Panc1 (cell line): ENCODE measurements at places on chromosomes 13 and 19.

DNA sequence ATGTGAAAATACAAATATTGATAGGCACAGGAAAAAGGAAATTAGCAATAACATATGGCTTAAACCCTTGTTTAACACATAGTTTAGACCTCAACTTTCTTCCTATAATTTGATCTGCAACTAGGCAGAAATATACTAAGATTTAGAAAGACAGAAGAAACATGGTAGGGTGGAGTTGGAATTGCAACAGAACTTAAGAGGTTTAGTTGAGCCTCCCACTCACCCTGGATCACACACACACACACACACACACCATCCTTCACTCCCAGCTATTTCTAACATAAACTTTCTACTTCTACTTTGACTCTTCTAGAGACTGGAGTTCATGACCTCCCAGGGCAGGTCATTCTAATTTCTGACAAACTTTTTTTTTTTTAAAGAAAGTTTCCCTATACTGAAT, 47.4 kb downstream of the FLT3 start:
- H3K27me3 ChIP-seq, result peaks cover 16% of the 10 kb centered on the region
- no peaks in the 10 kb centered on the region for H3K4me1 ChIP-seq
- H3K4me3 ChIP-seq, result no peak overlapping the region
- no peak for DNase-seq

GRCh38 chr19:16571822-16572331, 338 bp downstream of the SLC35E1 start:
- peak overlapping the region; percentile 93 for H3K4me3 ChIP-seq
- no peak for DNase-seq

GRCh38 chr13:61128850-61129645, 286.6 kb downstream of the PCDH20 start:
- H3K36me3 ChIP-seq, result no peaks in the 10 kb centered on the region
- H3K4me3 ChIP-seq, result no peak overlapping the region
- no peaks in the 10 kb centered on the region for H3K27me3 ChIP-seq
- no peak overlapping the region for H3K27ac ChIP-seq
- H3K4me1 ChIP-seq, result no peaks in the 10 kb centered on the region
- DNase-seq, result no peak

- no peak overlapping the region for H3K27ac ChIP-seq
- no peaks in the 10 kb centered on the region for H3K36me3 ChIP-seq
- H3K4me1 ChIP-seq, result no peaks in the 10 kb centered on the region
- DNase-seq, result no peak
- H3K4me3 ChIP-seq, result peak overlapping the region; percentile 13; the same call in 1 of the 2 replicates
These were observed 10.1 kb upstream of the ZNF358 start for GRCh38 chr19:7505682-7506384.

GRCh38 chr13:34303346-34303745, 485.4 kb downstream of the RFC3 start:
- no peak for DNase-seq
- H3K27me3 ChIP-seq, result no peaks in the 10 kb centered on the region
- H3K27ac ChIP-seq, result no peak overlapping the region

- no peaks in the 10 kb centered on the region for H3K4me1 ChIP-seq
- H3K36me3 ChIP-seq, result no peaks in the 10 kb centered on the region; the same call in 1 of the 2 replicates
- H3K27me3 ChIP-seq, result no peaks in the 10 kb centered on the region
- no peak for DNase-seq
- H3K27ac ChIP-seq, result no peak overlapping the region
- H3K4me3 ChIP-seq, result no peak overlapping the region
These were observed 541.4 kb upstream of the MIR17HG start for GRCh38 chr13:90806016-90806615.

DNA sequence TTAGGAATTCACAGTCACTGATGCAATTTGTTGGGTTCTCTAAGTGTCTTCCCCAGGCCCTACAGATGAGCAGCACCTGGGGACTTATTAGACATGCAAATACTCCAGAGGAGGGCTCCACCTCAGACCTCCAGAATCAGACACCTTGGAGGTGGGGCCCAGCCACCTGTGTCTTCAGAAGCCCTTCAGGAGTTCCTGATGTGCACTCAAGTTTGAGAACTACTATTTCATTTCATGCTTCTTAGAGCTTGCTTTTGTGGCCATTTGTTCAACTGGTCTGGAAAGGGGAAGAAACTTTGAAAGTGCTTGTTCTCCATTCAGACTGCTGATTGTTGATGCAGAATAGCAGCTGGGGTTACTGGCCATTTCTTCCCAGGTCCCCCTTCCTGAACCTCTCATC, 472.0 kb downstream of the COG6 start:
- H3K4me3 ChIP-seq, result no peak overlapping the region
- DNase-seq, result no peak
- H3K27me3 ChIP-seq, result no peaks in the 10 kb centered on the region
- no peak overlapping the region for H3K27ac ChIP-seq

DNA sequence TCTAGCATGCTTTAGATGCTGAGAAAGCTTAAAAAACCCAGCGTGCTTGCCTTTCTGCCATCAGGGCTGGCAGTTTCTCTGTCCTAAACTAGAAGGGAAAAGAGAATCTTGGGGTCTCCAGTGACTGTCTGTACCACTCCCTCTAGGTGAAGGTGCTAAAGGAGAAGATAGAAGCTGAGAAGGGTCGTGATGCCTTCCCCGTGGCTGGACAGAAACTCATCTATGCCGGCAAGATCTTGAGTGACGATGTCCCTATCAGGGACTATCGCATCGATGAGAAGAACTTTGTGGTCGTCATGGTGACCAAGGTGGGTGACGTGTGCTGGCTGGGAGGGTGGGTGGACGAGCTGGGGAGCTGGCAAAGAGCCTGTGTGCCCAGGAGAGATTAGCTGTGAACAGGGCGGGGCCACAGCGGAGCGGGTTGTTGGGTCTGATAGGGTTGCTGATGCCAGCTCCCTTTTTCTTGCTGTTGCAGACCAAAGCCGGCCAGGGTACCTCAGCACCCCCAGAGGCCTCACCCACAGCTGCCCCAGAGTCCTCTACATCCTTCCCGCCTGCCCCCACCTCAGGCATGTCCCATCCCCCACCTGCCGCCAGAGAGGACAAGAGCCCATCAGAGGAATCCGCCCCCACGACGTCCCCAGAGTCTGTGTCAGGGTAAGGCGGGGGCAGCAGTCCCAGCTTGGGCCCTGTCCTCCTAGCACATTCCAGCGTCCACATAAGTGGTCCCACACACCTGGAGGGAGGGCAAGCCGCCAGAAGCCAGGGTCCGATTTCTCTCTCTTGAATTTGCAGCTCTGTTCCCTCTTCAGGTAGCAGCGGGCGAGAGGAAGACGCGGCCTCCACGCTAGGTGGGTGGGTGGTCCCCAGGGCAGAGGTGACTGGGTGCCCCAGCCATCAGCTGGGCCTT, 2.3 kb downstream of the RAD23A start:
- H3K27ac ChIP-seq, result peak overlapping the region; percentile 98; the same call in 1 of the 2 replicates
- H3K4me1 ChIP-seq, result peaks cover 20% of the 10 kb centered on the region
- no peak overlapping the region for H3K4me3 ChIP-seq
- DNase-seq, result no peak
- no peaks in the 10 kb centered on the region for H3K27me3 ChIP-seq
- H3K36me3 ChIP-seq, result peaks cover 13% of the 10 kb centered on the region

DNA sequence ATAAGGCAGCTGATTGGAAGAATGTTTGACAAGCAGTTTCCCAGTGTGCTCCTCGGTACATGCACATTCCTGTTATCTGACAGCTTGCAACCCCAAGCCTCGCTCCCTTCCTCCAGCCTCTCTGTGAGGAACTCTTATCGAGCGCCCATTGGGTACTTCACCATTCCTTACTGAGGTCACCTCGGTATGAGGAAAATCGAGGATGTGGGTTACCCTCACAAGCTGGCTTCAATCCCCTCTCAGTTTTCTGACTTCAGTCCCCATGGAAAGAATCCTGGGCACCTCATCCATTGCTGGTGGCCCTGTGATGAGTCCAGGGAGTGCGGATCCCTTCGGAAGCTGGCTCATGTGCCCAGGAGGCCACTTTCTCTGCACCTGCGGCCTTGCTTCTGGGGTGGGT, 17.3 kb downstream of the TEX29 start:
- no peak overlapping the region for H3K27ac ChIP-seq
- no peaks in the 10 kb centered on the region for H3K27me3 ChIP-seq
- DNase-seq, result no peak
- no peaks in the 10 kb centered on the region for H3K36me3 ChIP-seq
- no peaks in the 10 kb centered on the region for H3K4me1 ChIP-seq
- H3K4me3 ChIP-seq, result no peak overlapping the region

- H3K27me3 ChIP-seq, result no peaks in the 10 kb centered on the region; the same call in 1 of the 2 replicates
- no peak overlapping the region for H3K27ac ChIP-seq
- no peak for DNase-seq
- H3K4me3 ChIP-seq, result no peak overlapping the region
- no peaks in the 10 kb centered on the region for H3K4me1 ChIP-seq
These were observed 27.4 kb upstream of the GPR12 start for GRCh38 chr13:26787961-26788360.

DNA sequence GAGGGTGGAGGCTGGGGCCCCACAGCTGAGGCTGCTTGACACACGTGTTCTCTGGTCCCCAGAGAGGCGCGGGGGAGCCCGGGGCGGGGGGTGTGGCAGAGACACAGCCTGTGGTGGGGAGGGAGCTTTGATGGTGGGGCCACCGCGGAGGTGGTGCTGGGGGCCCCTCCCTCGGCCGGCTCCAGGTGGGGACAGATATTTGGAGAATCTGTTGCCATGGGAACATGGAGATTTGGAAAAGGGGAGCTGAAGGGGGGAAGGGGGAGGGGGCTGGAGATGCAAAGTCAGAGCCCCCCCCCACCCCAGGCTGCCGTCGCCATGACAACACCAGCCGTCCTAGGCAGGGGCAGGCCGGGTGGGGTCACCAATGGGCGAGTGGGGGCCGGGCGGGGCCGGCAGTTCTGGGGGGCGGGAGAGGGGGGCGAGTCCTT, 1.2 kb downstream of the PRKCG start:
- no peaks in the 10 kb centered on the region for H3K36me3 ChIP-seq
- no peaks in the 10 kb centered on the region for H3K27me3 ChIP-seq
- no peak for DNase-seq
- H3K27ac ChIP-seq, result no peak overlapping the region

- no peaks in the 10 kb centered on the region for H3K4me1 ChIP-seq
- H3K27ac ChIP-seq, result no peak overlapping the region
- no peaks in the 10 kb centered on the region for H3K36me3 ChIP-seq
- DNase-seq, result no peak
These were observed 110.1 kb downstream of the FGF14 start for GRCh38 chr13:102291587-102292218.

DNA sequence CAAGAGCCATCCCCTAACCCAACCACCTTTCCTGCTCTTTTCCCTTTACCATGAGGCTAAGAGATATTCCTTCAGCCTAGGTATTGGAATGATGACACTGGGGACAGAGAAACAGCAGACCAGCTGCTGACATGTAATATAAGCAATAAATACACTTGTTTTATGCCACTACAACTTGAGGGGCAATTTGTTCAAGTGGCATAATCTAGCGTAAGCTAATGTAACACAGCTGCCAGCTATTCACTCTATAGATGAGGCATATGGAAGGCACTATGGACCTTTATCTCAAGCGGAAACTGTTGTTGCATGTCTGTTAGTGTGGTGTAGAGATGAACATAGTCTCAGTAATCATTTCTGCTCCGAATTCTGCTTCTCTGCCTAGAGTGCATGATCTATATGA, 111.1 kb downstream of the STARD13 start:
- no peaks in the 10 kb centered on the region for H3K36me3 ChIP-seq
- no peaks in the 10 kb centered on the region for H3K4me1 ChIP-seq
- H3K27me3 ChIP-seq, result no peaks in the 10 kb centered on the region
- no peak overlapping the region for H3K4me3 ChIP-seq

DNA sequence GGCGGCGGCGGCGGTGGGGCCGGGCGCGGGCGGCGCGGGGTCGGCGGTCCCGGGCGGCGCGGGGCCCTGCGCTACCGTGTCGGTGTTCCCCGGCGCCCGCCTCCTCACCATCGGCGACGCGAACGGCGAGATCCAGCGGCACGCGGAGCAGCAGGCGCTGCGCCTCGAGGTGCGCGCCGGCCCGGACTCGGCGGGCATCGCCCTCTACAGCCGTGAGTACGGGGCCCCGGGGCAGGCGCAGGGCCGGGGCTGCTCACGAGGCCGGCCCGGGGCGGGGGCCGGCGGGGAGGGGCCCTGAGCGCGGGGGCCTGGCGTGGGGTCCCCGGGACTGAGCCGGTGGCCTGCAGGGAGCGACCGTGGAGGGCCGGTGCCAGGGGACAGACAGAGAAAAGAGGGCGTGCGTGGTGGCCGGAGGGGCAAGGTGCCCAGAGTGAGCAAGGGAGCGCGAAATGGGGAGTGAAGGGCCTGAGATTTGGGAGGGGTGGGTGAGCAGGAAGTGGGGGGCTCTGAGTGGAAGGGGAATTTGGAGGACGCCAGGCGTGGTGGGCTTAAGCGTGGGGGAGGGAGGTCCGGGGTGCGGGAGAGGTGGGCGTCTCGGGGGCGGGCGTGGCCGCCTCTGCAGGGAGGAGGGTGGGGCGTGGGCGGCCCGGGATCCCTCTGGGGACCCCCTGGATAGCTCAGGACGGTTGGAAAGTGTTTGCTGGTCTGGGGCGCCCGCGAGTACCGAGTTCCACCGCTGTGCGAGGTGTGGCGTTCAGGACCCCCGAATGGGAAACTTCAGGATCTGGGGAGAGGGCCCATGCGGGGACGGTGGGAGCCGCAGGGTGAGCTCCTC, 575 bp downstream of the CARM1 start:
- H3K27ac ChIP-seq, result peak overlapping the region; percentile 64
- no peaks in the 10 kb centered on the region for H3K27me3 ChIP-seq
- peaks cover 4% of the 10 kb centered on the region; the same call in 1 of the 2 replicates for H3K36me3 ChIP-seq
- no peaks in the 10 kb centered on the region for H3K4me1 ChIP-seq

DNA sequence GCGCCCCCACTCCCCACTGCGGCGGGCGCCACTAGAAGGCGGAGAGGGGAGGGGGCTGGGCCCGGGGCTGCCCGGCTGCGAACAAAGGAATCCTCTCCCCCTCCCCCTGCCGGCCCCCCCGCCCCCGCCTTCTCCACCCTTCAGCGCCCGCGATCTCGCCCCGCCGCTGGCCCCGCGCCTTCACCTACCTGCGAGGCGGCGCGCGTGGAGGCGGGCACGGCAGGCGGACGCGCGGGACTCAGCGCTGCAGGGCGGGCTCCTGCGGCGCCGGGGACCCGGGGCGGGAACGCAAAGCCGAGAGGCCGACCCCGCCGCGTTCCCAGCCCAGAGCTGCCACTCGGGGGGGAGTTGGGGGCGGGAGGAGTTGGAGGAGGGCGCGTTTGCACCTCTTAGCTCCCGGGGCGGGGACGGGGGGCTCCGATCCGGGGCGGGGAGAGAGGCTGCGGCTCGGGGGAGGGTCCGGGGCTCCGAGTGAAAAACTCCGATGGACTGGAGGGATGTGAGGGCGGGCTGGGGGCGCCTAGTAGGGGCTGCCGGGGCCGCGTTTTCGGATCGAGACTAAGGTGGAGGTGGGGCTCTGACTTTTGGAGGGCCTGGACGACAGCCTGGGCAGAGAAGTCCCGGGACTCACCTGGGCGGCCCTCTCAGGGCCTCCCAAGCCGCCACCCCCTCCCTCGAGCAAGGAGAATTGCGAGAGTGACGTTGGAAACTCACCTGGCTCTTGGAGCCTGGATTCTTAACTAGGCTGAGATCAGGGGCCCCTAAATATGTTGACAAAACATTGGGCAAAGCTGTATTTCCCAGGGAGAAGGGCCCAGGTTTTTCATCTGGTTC, at the start of gene FBN3:
Gene FBN3, minus strand, starts transcription at position 332 of the 834 bp plus-strand sequence. CDS start 2,112 bp downstream, outside the sequence.
- no peaks in the 10 kb centered on the region for H3K36me3 ChIP-seq
- no peak within 1 kb of the TSS for H3K27ac ChIP-seq
- H3K4me3 ChIP-seq, result peak within 1 kb of the TSS; percentile 29
- no peak for DNase-seq

GRCh38 chr19:49544154-49544553, 16.4 kb downstream of the RCN3 start:
- no peak overlapping the region for H3K27ac ChIP-seq
- H3K27me3 ChIP-seq, result no peaks in the 10 kb centered on the region
- peaks cover 3% of the 10 kb centered on the region; the same call in 1 of the 2 replicates for H3K4me1 ChIP-seq
- DNase-seq, result no peak
